ENCODE measurements at places on chromosomes 6 and 20. TPM values are rescaled to one million over a fixed set of nuclear protein-coding genes. Genes with fewer than 3 reads are reported as not detected.

THEMIS gene
- total RNA-seq: 0.45 TPM

SIRPB2 gene
- 9.3 TPM for total RNA-seq

CDH26 gene
- total RNA-seq: 0.62 TPM

CGA gene
- not detected for total RNA-seq
